ENCODE measurements at places on chromosomes 16 and 17. TPM values are rescaled to one million over a fixed set of nuclear protein-coding genes. Genes with fewer than 3 reads are reported as not detected.

The KRTAP1-5 gene
- total RNA-seq = not detected

The ATP1B2 gene
- not detected for total RNA-seq

The ST6GALNAC2 gene
- 1.4 TPM for total RNA-seq

The CX3CL1 gene
- total RNA-seq = under 0.01 TPM

The C16orf89 gene
- 2.5 TPM for total RNA-seq

The LUC7L gene
- total RNA-seq = 28.8 TPM
